ENCODE measurements at places on chromosomes 3 and 15.

DNA sequence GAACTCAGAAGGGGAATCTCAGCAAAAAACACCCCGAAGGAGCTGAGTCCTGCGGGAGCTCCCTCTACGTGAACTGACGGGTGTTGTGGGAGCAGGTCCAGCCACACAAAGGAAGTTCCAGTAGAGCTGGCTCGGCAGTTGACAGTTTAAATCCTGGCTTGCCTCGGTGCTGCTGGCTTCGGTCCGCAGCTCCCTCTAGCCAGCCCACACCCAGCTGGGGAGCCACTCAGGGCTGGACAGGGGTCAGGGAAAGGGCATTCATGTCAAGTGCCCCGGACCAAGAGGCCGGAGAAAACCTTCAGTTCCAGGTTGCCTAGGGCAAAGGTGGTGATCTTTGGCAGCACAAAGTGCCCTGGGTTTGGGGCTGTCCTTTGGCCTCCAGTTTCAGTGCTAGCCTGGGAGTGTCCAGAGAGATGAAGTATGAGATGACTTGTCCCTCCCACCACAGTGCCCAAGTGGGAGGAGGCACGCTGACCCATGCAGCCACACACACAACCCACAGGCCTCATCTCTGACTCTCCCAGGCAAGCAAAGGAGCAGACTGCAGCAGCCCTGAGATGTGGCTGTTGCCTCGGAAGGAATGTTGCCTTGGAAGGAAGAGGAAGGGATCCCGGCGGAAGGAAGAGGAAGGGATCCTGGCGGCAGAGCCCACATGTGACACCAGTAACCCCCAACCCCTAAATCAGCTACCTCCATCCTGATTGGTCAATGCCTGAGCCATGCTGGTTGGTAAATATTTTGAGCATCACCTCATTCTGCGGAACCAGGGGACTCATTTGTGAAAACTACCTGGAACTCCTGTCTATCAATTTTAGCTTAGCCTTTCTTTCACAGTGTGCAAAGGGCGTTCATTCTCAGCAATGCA, 13.9 kb upstream of the ANPEP start:
- DNase-seq: no peak

- no peak for DNase-seq
These were observed 6.2 kb downstream of the H1-8 start for GRCh38 chr3:129549006-129549800.

- DNase-seq: no peak
These were observed 5.4 kb downstream of the FBXO40 start for GRCh38 chr3:121598564-121598963.

DNA sequence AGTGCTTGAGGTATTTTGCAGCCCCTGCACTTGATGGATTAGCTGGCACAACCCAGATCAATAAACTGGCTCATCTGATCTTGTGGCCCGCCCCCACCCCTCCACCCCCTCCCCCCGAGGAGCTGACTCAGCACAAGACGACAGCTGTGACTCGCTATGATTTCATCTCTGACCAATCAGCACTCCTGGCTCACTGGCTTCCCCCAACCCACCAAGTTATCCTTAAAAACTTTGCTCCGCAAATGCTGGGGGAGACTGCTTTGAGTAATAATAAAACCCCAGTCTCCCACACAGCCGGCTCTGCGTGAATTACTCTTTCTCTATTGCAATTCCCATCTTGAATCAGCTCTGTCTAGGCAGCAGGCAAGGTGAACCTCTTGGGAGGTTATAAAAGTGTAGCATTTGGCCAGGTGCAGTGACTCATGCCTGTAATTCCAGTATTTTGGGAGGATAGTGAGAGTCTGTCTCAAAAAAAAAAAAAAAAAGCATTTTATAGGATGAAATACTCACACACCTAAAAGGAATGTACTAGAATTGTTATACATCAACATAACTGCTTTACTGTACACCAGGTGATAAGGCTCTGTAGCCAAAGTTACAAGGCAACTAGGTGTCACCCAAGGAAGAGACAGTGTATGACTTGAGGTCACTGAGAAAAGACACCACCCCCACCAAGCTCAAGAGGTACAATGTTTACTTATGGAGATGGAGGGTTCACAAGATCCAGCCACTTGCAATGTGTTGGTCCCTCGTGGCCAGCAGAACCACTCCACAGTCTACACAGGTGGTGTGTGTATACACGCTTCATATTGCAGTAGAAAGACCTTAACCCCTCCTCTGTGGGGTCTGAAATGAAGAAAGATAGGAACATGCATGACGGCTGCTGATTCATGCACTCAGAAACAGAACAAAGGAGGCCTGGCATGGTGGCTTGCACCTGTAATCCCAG, 8.6 kb downstream of the ZNF445 start:
- DNase-seq: no peak

DNA sequence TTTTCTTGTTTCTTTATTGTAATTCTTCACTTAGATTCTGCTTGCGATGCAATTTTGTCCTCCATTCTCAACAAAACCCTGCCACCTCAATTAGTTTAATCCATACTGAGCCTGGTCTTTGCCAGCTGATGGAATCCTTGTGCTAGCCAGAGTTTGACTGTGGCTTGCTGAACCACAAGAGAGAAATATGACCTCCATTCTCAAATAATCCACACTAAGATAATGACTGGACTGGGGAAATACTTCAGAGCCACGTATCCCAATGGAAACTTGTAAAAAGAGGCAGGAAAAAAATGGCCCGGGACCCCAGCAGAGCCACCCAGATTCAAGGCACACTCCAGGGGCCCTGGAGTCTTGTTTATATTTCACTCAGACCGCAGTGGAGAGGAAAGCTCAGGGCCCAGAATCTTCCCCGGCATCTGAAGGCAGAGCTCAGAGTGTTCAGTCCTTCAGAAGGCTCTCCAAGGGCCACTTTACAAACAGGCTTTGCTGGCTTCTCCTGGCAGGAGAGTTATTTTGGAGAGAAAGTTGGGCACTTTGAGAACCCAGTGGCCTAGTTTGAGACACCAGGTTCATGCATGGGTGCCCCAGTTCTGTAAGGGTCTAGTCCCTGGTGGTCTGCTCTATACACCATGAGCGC, 62.7 kb downstream of the SSUH2 start:
- DNase-seq: no peak

DNA sequence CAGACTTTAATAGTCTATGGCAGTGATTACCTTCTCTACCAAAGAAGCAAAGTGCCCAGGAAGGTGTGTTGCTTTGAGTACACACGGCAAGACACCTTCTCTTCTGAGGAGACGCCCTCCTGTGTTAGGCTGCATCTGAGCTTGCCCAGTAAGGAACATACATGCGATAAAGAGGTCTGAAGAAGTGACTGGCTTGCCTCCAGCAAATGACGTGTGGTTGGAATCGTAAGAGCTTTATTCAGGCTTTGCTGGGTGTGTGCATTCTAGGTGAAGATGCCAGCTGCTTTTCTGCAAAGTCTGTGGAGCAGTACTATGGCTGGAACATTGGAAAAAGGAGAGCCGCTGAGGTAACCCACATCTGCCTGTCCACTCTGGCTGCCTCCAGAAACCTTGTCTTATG, 22.4 kb downstream of the MAP6D1 start:
- DNase-seq: no peak

- DNase-seq: no peak
These were observed 39.2 kb downstream of the CCDC66 start for GRCh38 chr3:56595975-56596840.

All from NCI-H1105 treated with DMSO at 0.1 percent for 48 hours (cell line).